ENCODE measurements at places on chromosomes 3 and 15. TPM values are rescaled to one million over a fixed set of nuclear protein-coding genes. Genes with fewer than 3 reads are reported as not detected.

Gene IGSF11
- 0.30 TPM for polyA plus RNA-seq

Gene VIPR1
- polyA plus RNA-seq, result 0.79 TPM

Gene GRM2
- 2.8 TPM for polyA plus RNA-seq

Gene IQCH
- polyA plus RNA-seq, result not detected
